Activated T-helper 17 cell treated with anti-CD3 and anti-CD28 coated beads, Interleukin-2, amount 50 U/mL, for 72 hours (primary cell): ENCODE measurements at places on chromosomes 4 and X. TPM values are rescaled to one million over a fixed set of nuclear protein-coding genes. Genes with fewer than 3 reads are reported as not detected.

DGKK gene
- not detected for total RNA-seq

ERCC6L gene
- total RNA-seq, result 16.1 TPM

DNA sequence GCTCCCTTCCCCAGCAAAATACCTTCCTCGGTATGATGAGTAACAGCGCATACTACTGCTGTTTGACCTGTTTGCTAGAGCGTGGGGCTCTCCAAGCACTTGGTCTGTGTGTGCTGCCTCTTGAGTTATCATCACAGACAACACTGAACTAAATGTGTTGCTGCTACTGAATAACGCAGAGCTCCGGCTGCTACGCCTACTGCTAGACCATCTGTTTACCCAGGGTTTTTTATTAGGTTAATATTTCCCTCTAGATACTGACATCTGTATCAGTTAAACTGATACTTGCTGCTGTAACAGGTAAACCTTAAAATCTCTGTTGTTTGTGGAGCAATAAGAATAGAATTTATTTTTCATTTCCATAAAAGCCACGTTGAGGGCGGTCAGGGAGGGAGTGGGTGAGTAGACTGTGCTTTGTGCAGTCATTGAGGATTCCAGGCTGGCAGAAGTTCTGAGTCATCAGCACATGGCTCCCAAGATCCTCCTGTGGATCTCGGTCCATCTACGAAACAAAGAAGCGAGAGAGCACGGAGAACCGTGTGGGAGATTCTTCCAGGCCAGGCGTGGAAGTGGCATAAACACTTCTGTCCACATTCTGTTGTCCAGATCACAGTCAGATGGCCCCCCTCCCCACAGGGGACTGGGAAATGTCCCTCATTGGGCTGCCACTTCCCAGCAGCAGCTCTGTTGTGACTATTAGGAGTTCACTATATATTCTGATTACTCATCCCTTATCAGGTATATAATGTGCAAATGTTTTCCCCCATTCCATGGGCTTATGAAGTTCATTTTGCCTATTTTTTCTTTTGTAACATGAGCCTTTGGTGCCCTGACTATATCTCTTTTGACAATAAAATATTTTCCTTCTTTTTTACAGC is 14.1 kb downstream of the GRK4 start:
- ATAC-seq, result no peak

DNA sequence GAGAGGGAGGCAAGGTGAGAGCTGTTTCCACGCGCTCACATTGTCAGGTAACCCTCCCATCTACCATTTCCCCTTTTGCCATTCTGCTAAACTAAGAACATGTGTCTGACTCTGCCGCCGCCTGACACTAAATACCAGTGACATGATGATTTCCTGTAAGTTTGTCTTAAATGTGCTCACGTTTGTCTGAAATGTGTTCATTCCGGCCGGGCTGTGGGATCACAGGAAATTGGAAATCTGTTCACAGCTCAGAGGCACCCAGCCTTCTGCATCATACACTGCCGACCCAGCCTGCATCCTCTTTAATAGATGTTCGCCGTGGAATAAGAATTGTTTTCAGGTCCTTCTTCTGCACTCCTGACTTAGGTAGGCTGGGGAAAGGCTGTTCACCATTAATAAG is 336.2 kb upstream of the PPARGC1A start:
- no peak for ATAC-seq

GRCh38 chr4:40046311-40046980 is 10.2 kb upstream of the N4BP2 start:
- ATAC-seq, result peak; percentile 91

- ATAC-seq, result no peak
Measured at GRCh38 chrX:22121161-22121560, 89.0 kb downstream of the PHEX start.

PNPLA4 gene
- total RNA-seq, result 7.8 TPM

- no peak for ATAC-seq
Measured at GRCh38 chrX:153299855-153300254, 21.7 kb downstream of the PNMA6F start.

ASB12 gene
- not detected for total RNA-seq

DNA sequence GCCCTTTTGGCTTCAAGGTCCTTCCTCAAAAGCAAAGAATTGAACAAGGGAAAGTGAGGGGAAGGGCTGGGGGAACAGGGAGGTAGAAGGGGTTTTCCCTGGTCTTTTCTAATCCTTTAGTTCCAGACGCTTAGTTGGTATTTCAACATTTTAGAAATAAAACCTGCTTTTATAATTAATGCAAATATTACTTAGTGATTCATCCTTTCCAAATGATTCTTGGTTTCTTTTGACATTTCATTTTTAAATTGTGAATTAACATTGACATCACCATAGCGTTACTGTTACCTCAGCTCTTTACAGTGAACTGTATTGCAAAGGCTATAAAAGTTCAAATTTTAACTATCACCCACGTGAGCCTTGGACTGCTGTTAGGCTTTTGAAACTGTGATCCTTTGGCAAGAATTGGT is 20.9 kb downstream of the NFKB1 start:
- peak; percentile 58 for ATAC-seq

EXOC1L gene
- total RNA-seq, result not detected

DNA sequence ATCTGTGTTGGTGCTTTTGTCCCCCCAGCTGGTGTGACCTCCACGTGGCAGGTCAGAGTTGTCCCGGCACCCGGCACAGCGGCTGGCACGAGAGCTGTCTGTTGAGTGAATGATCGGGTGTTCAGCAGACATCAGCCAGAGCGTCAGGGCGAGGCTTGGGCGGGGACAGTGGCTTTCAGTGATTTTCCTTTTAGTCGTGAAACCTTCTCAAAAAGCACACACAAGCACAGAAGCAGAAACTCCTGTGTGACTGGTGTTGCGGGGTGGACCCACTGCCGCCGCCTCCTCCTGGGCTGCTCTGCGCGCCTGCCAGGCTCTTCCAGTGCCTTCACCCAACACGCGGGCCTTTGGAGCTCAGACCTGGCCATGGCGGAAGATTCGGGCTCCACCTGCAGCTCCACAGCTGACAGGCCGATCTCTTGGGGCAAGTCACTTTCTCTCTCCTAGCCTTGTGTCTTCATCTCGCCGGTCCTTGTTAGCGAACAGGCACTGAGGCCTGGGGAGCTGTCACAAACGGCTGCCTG is 51.4 kb upstream of the HGFAC start:
- no peak for ATAC-seq

- ATAC-seq, result peak; percentile 32
Measured at GRCh38 chrX:106987488-106987887, 12.5 kb downstream of the MORC4 start.

- ATAC-seq, result no peak
Measured at GRCh38 chrX:264634-265455, 16.3 kb upstream of the PLCXD1 start.

GRCh38 chrX:331151-331824 is 12.7 kb upstream of the GTPBP6 start:
- ATAC-seq, result peak; percentile 59

TGIF2LX gene
- not detected for total RNA-seq
